T follicular helper cell (primary cell): ENCODE measurements at places on chromosomes 3 and 15.

DNA sequence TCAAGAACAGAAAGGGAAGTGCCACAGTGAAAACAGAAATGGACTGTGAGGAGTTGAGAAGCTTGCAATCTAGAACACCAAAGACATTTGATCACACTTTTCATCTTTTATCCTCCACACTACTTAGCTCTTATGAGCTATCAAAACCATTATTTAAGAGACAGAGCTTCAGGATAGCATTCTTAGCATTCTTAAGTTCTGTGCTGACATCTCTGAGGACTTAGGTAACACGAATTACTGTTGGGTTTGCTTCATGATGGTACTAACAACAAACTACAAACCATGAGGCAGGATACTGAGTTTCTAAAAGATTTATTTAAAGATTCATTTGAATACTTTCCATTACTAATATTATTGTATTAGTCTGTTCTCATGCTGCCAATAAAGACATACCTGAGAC, 1038.6 kb downstream of the TUSC7 start:
- DNase-seq, result no peak

- no peak for DNase-seq
These were observed 13.8 kb upstream of the GATA2 start for GRCh38 chr3:128506754-128507153.

GRCh38 chr3:119619094-119619493, 21.4 kb downstream of the PLA1A start:
- DNase-seq, result no peak

DNA sequence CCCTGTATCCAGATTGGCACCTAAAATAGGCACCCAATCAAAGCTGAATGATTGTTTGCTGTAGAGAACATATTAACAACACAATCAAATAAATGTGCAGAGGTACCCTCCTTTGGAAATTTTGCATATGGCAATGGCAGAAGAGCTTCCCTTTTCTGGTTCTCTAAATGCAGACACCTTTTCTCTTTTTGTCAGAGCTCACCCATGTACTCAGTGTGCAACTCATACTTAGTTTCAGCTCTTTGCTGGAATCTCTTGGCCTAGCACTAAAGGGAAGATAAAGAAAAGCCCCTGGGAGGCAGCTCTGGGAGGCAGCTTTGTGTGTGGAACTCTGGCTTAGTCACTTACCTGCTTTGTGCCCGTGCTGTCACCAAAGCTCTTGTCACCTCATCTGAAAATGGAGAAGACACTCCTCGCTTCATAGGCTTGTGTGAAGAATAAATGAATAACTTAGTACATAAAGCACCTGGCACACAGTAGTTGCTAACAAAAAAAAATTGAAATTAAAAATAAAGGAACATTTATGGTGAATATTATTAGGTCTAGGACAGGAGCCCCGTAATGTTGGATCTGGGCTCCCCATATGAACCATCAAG, 28.8 kb downstream of the ST6GAL1 start:
- no peak for DNase-seq

DNA sequence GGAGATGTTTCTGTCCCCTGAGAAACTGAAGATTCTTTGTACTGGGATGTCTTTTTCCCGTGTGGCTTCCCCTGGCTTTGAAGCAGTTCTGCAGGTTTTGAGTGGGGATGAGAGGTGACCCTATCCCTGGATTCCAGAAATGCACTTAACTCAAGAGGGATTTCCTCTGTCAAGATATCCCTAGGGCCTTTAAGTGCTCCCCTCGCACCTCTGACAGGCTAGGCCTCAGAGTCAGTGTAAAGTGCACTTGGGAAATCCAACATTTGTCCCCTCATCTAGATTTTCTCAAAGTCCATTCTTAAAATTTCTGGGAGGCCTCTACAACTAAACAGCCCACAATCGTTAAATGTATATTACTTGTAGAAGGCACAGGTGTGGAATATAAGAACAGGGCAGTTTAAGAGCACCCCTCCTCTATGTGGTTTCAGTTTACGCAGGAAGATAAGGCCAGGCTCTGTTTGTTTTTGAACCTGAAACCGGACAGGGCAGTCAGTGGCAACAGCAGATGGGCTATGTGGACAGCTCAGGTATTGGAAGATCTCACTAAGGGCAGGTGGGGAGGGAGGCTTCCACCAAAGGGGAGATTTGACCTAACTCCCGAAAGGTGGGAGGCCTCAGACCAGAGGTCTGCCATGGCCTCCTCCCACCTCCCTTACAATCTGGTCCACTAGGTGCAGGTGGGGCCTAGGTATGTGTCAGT, 4.8 kb downstream of the C3orf52 start:
- no peak for DNase-seq

DNA sequence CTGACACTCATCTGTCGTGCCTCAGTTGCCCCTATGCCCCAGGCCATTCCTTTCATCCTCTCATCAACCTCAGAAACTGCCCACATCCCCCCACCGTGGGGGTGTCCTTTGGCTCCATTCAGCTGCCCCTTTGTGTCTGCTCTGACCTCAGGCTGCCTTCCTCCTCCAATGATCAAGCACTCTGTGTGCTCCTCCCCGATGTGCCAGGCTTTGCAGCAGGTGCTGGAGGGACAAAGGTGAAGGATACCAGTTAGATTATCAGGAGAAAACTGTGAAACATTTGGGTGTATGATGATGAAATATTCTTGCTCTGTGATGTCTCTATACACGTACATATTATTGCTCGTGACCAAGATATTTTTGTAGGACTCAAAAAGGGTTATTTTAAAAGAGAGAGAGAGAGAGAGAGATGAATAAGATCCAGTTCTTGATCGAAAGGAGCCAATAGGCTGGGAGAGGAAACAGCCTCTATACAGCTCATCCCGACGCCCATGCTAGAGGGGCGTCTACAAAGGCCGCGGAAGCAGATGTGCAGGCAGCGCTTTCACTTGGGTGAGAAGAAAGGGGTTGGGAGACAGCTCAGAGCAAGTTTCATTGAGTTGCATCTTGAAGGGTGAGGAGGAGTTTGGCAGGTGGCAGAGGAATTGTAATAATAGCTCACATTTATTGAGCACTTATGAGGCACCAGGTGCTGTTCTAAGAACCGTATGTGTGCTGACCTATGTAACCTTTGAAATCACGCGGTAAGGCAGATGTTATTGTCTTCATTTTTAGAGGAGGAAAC, 28.3 kb upstream of the ADCY5 start:
- no peak for DNase-seq

DNA sequence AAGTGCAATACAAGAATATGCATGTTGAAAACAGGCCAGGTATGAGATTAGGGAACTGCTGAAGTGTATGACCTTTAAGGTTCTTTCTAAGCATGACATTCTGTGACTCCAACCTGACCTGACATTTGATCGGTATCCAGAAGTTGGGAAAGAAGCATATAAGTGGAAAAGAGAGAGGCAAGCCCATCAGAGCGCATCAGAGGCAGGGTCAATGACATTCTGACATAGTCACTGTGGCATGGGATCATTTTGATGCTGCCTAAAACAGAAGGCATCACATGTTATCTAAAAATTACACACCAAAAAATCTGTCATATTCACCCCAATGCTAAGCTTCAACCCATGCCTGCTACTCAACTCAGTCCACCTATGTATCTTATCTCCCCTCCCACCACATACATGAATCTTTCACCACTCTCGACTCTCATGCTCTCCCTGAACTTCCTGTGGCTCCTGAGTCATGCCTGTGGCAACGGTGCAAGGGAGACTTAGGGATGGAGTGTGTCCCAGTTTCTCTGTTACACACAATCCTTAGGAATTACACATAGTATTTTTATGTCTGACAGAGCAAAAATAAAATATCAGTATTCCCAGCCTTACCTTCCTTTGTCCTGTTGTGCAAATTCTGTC, 20.5 kb upstream of the LRRN1 start:
- no peak for DNase-seq

DNA sequence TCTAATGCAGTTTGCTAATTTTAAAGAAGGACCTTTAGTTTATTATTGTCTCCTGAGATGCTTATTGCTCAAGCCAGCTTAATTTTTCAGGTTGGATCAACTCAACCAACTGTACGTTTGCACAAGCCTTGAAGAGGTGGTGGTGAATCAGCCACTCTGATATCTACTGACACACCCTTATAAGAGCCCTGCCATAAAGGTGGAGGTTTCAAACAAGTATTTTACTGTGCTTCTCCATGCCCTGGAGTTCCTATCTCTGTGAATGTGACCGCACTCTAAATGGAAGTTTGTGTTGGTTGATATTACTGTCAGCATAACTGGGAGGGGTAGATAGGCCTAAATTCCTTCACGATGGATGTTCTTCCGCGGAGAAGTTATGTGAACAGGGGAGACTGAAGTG, 297.3 kb upstream of the UBE2E1 start:
- DNase-seq, result no peak

DNA sequence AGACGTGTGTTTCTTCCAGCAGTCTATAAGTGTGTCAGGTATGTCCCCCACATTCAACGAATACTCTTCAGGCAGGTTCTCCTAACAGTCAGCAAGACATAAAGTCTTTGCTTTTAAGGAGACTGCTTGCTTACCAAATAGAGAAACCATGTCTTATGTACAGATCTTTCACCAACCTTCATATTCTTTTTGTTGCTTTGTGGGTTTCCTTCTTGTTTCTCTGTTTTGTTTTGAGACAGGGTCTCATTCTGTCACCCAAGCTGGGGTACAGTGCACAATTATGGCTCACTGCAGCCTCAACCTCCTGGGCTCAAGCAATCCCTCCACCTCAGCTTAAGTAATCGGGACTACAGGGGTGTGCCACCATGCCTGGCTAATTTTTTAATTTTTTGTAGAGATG, 14.3 kb downstream of the DYNC1LI1 start:
- DNase-seq, result no peak

DNA sequence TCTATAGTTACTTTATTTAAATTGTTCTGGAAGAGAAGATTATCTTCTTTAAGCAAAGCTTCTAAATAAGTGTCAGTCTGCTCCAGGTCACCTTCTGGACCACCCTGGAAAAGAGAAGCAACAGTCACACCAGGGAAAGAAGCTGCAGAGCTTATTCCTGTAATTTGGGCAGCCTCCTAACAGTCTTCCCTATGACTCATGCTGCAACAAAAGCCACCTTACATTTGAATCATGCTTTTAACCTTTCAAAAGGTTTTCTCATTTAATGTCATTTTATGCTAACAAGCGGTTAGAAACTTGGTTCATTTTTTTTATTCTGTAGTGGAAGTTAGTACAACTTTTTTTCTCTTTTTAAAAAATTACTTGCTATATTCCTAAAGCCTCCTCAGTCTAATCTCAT, 5.3 kb upstream of the GUCA1C start:
- no peak for DNase-seq

DNA sequence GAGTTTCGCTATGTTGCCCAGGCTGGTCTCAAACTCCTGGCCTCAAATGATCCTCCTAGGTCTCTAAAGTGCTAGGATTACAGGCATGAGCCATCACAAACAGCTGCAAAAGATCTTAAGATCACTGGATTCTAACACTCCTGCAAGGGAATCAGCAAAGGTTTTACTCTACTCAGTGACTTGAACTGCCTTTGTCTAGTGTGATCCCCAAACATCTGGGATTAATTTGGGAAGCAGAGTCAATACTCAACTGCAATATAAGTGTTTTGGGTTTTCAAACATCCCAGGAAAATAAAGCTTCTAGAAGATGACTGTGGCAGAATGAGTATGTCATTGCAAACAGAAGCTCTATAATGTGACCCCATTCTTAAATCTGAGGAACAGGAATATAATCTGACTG, 7.2 kb downstream of the SPG21 start:
- no peak for DNase-seq

- DNase-seq, result no peak
These were observed 271.9 kb downstream of the FOXP1 start for GRCh38 chr3:71311661-71312046.

- DNase-seq, result no peak
These were observed 21.8 kb upstream of the CEP152 start for GRCh38 chr15:48832648-48833047.

GRCh38 chr3:183807881-183808280, 17.5 kb downstream of the MAP6D1 start:
- DNase-seq, result no peak

- DNase-seq, result no peak
These were observed 21.7 kb upstream of the HACD2 start for GRCh38 chr3:123606527-123606926.

DNA sequence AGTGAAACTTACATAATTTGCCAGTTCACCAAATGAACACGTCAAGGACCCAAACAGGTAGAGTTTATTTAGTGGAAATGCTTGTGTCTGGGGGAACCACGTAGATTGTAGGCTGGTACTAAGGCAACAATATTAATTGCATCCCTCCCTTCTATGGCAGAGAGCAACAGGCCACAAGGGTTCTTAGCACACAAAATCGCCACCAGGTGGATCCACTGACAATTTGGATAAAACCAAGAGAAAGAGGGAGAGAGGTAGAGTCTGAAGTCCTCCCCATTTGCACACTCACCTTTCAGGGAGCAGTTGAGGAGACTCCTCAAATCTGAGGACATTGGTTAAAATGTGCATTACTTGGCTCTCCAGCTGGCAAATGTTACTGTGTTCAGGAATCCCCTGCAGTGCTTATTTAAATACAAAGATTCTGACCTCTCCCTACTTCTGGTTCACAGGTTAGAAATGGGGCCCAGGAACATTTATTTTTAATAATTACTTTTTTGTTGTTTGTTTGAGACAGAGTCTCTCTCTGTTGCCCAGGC, 181.0 kb upstream of the FEZF2 start:
- DNase-seq, result no peak

DNA sequence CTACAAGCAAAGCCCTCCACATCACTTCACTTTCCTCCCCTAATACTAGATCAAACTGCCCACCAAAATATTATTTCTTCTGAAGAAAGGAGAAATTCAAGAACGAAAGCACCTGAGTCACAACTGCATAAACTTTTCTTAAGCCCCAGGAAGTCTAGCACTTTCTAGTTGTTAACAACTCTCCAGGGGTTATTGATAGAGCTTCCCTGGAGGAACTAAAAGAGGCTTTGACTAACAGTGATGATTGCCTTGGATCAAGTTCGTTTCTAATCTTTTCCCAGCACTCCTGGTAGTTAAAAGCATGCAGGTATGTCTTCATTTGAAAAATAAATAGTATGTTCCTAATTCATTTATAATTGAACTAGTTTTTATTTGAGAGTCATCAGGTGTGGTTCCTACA, 917.0 kb downstream of the TUSC7 start:
- DNase-seq, result no peak

GRCh38 chr3:88408097-88408496, 258.3 kb downstream of the C3orf38 start:
- DNase-seq, result no peak

GRCh38 chr3:23576379-23576959, 229.3 kb upstream of the UBE2E1 start:
- no peak for DNase-seq

GRCh38 chr3:115862099-115862498, 238.8 kb downstream of the GAP43 start:
- no peak for DNase-seq
